ENCODE measurements at places on chromosomes 11 and 22.

DNA sequence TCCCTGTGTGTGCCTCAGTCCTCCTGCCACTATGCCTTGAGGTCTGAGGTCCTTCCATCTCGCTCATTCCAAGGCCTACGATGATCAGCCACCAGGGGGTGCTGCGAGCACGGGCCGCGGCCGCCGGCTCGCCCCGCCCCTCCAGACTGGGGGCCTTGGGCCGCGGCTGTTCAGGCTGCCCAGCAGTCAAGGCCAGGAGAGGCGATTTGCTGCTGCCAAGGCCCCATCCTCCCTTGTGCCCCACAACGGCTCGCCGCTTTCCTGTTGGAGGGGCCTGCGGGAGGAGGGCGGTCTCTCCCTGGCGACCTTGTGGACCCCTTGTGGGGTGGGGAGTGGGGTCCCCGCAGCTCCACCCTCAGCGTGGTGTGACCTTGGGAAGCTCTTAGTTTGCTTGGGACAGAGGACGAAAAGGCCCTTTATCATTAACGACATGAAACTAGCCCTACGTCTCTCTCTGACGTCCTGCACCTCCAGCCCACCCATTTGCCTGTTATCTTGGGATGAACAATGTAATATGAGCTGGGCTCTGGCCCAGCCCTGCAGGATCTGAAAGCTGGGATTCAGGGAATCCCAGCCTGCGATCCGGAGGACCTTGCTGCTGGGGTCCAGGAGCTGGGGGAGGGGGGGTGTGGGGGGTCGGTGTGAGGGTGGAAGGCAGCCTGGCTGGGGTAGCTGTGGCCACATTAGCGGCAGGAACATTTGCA, 5.3 kb upstream of the GALR3 start:
- DNase-seq = peak; percentile 83

DNA sequence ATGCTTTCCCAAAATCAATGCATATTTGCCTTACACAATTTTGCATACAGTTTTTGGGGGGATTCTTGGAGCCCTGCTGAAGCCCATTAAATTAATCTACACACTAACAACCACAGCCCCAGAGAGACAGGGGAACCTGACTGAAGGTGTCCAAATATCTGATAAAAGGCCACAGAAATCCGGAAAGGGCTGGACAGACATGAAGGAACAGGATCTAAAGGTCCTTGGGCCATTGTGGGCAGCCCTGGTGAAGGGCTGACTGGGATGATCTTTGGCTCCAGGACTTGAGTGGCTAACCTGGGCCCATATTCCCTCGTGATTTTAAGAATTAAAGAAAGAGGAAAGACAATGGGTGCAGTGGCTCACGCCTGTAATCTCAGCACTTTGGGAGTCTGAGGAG, 6.8 kb upstream of the WDR74 start:
- DNase-seq = no peak

DNA sequence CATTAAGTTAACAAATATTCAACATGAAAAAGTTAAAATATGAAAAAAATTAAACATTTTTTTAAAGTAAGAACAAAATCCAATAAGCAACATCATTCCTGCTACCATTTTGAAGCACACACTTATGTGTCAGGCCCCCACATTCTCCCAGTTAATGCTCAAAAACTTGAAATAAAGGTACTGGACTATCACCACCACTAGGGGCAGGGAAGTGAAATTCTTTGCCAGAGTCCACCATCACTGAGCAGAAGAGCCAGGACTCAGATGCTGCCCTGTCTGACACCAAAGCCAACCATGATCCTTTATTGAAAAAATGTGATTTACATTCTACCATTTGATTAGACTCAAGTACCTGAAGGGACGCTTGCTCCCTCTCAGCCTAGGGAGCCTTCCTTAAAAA, 39.1 kb downstream of the PITPNB start:
- DNase-seq = no peak

GRCh38 chr11:117657794-117658193, 139.2 kb downstream of the DSCAML1 start:
- DNase-seq = no peak

DNA sequence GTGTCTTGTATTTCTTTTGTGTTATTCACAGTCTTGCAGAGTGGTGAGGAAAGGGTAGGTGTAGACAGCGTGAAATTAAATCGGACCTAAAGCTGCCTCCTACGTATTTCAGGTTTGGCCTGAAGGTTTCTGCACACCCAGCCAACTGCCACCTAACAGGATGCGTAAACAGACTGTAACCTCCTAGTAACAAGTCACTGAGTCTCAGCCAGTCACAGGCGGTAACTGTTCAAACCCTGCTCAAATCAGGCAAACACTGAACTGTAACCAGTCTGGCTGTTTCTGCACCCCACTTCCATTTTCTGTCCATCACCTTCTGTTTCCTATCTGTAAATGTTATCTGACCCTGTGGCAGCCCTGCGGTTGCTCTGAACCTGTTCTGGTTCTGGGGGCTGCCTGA, 87.1 kb downstream of the ADAMTS15 start:
- no peak for DNase-seq

- DNase-seq = no peak
Observed at GRCh38 chr11:117870103-117870952, 6.1 kb downstream of the FXYD6 start.

DNA sequence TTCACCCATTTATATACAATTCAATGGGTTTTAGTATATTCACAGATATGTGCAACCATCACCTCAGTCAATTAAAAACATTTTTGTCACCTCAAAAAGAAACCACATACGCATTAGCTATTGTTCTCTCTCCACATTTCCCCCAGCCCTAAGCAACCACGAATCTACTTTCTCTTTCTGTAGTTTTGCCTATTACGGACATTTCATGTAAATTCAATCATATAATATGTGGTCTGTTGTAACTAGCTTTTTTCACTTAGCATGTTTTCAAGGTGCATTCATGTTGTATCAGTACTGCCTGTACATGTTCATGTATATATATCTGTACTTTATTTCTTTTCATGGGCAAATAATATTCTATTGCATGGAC, 104.7 kb upstream of the RRM1 start:
- no peak for DNase-seq

DNA sequence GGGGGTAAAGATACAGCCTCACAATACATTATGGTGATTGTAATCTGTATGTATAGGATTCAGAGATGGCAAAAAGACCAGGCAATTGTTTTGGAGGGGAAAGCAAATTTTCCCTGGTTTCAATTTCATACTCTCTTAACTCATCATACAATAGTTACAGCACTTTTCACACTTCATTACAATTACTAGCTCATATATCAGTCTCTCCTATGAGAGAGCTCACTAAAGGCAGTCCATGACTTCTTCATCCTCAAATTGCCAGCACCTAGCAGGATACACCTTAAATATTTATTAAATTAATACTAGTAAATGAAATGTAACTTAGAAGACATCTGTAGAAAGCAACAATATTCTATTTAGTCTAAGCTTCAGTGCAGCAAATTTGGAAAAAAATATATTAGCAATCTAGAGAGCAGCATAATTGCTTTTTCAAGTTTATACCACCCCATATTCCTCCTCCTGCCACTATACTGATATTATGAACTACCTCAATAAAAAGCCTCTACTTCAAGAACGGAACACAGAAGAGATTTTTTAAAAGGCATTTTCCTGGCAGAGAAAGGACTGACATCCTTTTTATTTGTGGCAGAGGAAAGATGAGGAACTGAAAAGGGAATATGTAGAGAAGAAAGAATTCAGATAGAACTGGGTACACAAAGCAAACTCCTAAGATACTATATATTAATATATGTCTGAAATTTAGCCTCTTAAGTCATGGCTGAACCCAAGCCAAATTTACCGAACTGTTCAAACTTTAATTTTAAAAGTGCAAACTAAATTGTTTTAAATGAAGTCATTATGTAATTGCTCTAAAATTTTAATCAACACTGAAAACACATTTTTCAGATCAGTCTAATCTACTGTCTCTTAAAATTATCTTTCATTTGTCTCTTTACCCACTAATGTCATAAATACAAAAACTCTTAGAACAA, 27.7 kb downstream of the PICALM start:
- no peak for DNase-seq

DNA sequence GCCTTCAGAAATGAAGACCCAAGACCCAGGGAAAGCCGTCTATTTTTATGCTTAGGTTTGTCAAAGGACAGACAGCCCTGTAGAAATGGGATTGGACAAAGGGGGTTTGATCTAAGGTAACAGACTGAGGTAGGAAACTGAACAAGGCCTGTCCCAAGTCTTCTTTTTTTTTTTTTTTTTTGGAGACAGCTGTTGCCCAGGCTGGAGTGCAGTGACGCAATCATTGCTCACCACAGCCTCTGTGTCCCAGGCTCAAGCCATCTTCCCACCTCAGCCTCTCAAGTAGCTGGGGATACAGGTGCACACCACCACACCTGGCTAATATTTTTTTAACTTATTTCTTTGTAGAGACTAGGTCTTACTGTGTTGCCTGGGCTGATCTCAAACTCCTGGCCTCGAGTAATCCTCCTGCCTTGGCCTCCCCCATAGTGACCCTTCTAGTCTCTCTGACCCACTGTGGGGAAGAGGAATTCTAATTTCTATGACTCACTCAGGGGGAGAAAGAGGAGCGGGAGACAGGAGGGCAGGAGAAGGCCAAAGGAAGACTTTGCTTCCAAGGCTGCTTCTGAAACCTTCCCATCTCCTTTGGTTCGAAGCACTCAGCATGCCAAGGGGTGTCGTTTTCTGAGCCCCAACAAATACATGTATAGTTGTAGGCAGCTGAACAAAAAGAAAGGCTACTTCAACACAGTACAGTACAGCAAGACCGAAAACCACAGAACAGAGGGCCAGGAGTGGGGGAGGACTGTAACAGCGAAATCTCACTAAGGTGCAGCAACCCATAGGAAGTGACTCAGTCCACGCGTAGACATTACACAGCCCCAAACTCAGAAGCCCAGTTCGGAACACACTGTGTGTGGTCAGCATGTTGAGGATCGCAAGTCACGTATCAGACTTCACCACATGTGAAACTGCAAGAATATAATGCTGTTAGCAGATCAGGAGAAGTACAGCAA, 872 bp downstream of the TMA7B start:
- peak; percentile 46 for DNase-seq

GRCh38 chr22:38165922-38166593, 15.6 kb downstream of the PLA2G6 start:
- no peak for DNase-seq

DNA sequence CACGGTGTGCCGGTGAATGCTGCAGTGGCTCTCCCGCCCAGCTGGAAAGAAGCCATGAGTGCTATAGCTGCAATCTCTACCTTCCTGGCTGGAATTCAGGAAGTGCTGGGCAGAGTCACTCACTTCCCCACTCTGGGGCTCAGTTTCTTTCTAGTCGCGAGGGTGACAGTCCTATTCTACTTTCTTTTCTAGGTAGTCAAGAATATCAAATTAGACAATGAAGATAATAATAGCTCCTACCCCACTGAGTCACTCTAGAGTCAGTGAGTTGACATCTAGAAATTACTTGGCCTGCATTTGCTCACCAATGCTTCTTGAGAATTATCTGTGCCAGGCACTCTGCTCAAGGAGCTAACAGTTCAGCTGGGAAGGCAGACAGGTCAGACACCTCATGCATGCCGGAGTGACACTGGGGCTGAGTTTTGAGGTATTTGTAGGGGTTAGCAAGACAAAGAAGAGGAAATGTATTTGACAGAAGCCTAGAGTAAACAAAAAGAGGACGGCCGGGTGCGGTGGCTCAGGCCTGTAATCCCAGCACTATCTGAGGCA, 3.2 kb downstream of the CENPM start:
- no peak for DNase-seq

DNA sequence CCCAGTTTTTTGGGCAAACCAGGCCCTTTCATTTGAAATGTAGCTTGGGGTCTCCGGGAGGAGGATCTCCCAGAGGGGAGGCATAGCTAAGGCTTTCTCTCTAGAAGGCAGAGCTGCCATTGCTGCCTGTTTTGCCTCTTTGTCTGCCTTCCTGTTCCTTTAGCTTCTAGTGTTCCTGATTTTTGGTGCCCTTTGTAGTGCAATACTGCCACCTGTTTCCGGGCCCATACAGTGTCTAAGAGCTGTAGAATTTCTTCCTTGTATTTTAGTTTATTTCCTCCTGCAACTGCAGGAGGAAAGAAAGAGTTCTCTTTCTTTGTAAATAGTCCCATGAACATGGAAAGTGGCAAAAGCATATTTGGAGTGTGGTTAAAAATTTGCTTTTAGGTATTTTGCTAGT, 19.3 kb upstream of the GLYATL1 start:
- DNase-seq = no peak

- no peak for DNase-seq
Observed at GRCh38 chr11:26199331-26200095, 132.4 kb upstream of the ANO3 start.

DNA sequence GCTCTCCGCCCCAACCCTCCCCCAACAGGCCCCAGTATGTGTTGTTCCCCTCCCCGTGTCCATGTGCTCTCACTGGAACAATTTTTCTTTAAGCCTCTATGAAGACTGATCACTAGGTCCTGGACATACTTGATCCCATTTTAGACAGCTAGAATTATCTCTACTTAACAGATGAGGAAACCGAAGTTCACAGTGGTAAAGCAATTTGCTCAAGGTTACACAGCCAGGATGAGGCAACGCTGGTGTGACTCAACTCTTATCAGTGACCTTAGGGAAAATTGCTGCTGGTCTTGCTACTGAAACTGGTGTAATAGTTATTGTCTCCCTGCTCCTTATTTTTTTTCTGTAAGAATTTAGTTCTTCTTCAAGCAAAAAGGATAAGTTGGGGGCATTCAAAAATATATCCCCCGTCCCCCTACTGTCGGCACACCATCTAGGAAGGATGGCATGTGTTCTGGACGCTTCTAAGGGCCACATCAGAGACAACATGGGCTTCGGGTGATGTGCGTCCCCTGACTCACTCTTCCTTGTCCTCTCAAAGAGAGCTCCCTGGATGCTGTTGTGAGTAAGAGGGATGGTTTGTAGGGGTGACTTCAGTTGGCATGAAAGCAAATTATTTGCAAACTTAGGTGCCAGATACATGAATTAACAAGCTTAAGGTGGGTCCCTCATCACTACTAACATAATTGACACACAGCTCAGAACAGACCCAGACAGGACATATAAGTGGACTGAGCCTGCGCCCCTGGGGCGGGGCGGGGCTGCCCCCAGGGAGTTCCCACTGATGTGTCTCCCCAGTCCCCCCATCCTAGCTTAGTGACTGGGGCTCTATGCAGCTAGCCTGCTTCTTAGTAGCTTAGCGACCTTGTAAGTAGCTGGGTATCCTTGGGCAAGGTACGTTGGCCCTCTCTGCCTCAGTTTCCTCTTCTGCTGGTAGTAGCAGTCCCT, 23.6 kb upstream of the ALX4 start:
- DNase-seq = no peak

- DNase-seq = no peak
Observed at GRCh38 chr11:10490032-10490397, 35.0 kb downstream of the AMPD3 start.

- peak; percentile 37 for DNase-seq
Observed at GRCh38 chr11:75328426-75329277, 22.8 kb downstream of the ARRB1 start.

Data from activated T-cell treated with anti-CD3 and anti-CD28 coated beads, Interleukin-2, amount 50 U/mL, for 4 hours (primary cell).